ENCODE measurements at places on chromosomes 7 and 10.
A peak's percentile ranks its signal among the peaks of the same experiment; 100 is the strongest.

- no peak for DNase-seq
Measured at GRCh38 chr7:133535308-133535707, 282.4 kb downstream of the EXOC4 start.

DNA sequence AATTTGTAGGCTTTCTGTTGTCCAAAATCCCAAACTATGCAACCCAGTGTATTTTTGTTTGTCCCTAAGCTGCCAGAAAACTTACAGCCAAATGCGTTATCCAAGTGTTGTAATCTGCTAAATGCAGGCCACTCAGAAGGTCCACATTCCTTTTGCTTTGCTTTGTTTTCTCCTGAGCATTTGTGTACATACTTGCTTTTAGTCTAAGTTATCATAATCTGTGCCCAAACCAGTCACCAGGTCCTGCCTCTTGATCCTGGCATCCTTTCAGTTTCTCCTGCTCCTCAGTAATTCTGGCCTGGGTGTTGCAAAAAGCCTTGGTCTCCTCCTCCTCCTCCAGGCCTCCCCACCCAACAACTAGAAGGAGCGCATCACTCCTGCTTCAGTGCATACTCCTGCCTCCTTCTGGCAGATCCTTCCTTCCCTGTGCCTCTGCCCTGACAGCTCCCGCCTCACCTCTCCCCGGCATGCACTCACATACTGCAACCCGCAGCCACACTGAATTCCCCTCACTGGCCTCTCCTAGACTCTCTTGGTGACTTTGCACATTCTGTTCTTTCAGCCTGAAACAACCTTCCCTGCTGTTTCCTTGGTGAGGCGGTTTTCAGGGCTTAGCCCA lies 2.3 kb downstream of the DENND2A start:
- no peak for DNase-seq

- no peak for DNase-seq
Measured at GRCh38 chr7:24476227-24476626, 97.0 kb upstream of the PALS2 start.

- no peak for DNase-seq
Measured at GRCh38 chr7:650339-651031, 76.0 kb upstream of the DNAAF5 start.

GRCh38 chr10:62761115-62761514 lies 43.4 kb upstream of the ADO start:
- no peak for DNase-seq

GRCh38 chr7:150685219-150686029 lies at the start of gene GIMAP2:
Gene GIMAP2, plus strand, starts transcription at chr7:150685706. Its CDS starts 1,354 bp downstream, at chr7:150687060.
- DNase-seq, result no peak

GRCh38 chr10:97640868-97641811 lies 669 bp downstream of the PI4K2A start:
- DNase-seq, result peak; percentile 32

GRCh38 chr7:154985230-154985629 lies 17.7 kb downstream of the PAXIP1 start:
- no peak for DNase-seq

DNA sequence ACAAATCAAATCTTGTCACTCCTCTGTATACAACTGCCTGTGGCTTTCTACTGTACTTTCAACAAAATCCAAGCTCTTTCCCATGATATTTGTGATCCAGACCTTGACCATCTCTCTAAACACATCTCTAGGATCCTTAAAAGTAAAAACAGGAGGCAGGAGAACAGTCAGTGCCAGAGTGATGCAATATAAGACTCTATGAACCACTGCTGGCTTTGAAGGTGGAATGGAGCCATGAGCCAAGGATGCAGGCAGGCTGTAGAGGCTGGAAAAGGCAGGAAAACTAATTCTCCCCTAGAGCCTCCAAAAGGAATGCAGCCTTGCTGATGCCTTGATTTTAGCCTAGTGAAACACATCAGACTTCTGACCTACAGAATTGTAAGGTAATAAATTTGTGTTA lies 45.5 kb upstream of the LRRN3 start:
- no peak for DNase-seq

DNA sequence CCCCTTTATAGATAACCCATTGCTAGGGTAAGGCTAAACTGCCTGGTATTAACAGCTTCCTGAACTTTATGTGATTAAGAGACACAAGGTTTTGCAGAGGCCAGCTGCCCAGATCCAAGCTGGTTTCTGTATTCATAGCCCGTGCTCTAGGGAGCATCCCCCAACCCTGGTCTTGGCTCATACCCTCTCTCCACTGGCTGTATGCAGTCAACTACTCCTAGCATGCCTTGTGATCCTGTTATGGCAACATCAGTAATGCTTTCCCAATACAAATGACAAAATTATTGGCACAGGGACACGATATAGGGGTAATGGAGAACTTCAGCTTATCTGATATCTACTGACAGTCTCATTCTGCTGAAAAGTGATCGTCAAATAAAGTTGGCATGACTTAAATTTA lies 202.8 kb upstream of the MKLN1 start:
- DNase-seq, result no peak

GRCh38 chr10:77877441-77878344 lies 48.9 kb downstream of the DLG5 start:
- no peak for DNase-seq

DNA sequence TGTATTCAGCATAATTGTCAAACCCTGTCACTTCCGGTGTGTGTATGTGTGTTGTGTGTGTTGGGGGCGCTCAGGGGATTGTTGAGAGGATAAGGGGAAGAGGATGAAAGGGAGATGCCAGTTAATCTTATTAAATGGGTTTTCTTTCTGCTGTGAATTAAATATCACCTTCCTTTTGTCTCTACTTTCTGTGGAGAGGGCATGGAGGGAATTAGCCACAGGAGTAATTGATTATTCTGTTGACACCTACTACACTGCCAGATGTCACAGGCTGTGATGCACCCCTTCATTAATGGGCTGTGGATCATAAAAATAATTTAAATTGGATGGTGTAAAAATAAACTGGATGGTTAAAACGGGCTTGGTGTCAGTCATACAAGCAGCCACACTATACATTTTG lies 311.9 kb downstream of the MDFIC start:
- no peak for DNase-seq

DNA sequence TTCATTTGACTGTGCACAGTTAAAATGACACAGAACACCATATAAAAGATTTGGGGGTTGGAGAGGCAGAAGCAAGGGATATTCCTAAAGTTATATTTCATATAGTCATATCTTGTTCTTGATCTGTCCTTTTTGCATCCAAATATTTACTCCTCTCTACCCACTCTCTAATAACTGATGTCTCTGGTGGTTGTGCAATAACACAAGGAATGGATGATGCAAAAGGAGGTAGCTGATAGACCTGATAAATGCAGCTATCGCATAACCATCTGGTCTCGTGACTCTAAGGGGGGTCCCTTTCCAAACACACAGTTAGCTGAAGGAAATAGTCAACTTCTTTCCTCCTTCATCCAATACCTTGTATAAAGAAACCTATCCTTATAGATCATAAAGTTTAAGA lies 123.1 kb downstream of the POLR1F start:
- DNase-seq, result no peak

DNA sequence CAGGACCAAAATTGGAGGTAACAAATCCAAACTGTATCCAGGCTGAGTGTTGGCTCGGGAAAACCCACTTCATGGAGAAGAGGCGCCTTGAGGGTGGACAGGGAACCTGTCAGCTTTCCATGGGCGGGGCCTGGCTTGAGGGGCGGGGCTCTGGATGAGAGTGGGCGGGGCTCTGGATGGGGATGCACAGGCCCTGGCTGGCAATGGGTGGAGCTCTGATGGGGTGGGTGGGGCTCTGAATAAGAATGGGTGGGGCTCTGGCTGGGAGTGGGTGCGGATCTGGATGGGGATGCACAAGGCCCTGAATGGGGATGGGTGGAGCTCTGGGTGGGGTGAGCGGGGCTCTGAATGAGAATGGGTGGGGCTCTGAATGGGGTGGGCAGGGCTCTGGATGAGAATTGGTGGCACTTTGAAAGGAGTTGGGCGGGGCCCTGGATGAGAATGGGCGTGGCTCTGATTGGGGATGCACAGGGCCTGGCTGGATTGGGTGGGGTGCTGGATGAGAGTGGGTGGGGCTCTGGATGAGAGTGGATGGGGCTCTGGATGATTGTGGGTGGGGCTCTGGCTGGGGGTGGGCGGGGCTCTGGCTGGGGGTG lies 96.6 kb upstream of the NPTX2 start:
- no peak for DNase-seq

DNA sequence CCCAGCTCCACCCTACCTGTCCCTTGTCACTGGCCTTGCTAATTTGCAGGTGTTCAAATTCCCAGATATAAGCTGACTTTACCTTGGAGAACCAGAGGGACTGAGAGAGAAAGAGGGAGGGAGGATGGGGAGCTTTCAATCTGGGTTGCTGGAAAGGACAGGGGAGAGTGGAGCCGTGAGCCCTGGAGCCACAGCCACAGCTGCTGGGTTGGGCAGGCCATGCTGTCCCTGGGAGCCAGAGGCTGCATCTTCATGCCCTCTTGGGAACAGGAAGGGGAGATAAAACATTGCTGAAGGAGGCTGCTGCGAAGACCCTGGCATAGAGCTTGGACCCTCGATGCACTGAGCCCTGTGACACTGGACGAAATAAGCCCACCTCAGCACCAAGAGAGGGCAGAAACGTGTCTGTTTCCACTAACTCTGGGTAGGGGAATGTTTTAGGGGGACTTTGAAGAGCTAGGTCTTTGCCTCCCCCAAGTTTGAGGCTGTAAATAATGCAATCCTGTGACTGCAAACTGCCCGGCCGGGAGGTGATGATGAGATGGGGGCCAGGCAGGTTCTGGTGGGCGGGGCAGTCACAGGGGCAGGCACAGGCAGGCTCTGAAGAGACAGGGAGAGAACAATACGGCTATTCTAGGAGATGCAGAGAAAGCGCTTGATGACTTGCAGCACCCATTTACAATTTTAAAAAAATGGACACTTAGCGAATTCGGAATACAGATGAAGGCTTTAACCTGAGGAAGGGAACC lies 5.8 kb upstream of the JAKMIP3 start:
- DNase-seq, result no peak

- no peak for DNase-seq
Measured at GRCh38 chr7:1024331-1024841, 20.0 kb upstream of the GPR146 start.

GRCh38 chr10:129622736-129623135 lies 155.7 kb downstream of the MGMT start:
- no peak for DNase-seq

GRCh38 chr7:121447911-121448300 lies 51.8 kb upstream of the FAM3C start:
- DNase-seq, result no peak

- no peak for DNase-seq
Measured at GRCh38 chr10:116809483-116810119, 39.7 kb upstream of the ENO4 start.

GRCh38 chr7:131300572-131301466 lies 26.9 kb upstream of the MKLN1 start:
- no peak for DNase-seq

GRCh38 chr7:92504563-92504962 lies 23.8 kb downstream of the PEX1 start:
- no peak for DNase-seq

DNA sequence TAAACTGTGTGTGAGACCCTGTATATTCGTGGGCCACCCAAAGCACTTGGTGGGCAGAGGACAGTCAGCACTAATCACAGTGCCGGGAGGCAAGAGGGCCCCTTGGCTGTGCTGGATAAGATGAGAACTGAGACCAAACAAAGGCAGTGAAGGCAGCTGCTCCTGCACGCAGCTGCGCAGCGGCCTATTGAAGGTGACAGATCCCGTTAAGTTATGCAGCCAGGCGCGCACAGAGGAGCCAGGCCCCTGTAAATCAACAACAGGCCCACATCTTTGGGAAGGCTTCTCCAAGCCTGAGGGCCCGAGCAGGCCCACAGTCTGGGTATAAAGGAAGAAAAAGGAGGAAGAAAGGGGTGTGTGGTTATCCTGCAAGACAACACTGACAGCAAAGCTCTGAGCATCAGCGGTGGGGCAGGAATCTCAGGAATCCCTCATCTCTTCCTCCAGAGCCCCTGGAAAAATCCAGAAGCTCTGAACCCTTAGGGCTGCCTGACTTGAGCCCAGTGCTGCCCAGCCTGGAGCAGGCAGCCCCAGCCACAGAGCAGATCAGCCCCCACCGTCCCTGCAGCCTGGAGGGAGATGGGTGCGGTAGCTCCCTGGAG lies 154.2 kb downstream of the ARHGAP12 start:
- DNase-seq, result no peak

DNA sequence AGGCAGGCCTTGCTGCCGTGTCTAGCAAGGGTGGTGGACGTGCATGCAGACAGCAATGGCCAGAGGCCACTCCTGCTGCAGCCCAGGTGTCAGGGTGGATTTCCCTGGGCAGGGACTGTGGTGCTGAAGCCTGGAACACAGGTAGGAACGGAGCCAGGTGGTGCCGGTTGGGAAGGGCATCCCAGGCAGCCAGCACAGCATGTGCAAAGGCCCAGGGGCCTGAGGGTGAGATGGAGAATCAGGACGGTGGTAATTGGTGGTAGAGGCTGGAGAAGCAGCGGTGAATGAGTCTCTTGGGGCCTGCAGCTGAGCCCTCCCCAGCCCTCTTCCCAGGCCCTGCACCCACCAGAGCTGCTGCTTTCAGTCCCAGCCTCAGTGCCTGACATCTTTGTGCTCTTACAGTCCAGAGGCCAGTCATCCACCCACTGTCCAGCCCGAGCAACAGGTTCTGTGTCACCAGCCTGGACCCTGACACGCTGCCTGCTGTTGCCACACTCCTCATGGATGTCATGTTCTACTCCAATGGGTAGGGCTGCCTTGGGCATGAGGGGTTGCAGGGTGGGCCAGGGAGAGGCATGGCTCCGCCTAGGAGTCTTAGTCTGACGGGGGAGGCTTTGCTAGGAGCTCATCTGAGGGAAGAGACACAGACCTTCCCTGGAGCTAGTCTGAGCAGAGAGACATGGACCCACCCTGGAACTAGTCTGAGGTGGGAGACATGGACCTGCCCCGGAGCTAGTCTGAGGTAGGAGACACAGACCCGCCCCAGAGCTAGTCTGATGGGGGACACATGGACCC lies 54.3 kb downstream of the CASTOR2 start:
- DNase-seq, result no peak

DNA sequence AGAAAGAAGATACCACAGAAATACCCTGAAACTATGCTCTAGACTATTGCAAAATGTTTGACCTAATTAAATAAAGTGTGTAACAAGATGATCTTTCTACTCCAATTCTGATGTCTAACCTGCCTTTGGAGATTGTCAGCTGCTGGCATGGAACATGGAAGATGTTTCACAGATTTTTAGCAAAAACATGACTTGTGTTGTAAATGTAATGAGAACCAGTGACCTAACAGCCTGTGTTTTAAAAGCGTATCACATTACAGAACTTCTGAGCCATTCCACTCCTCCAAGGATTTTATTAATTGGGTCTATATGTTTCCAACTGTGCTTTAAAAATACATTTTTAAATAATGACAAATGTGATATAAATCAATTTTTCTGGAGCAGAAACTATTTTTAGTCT lies 526.3 kb upstream of the SEMA3D start:
- no peak for DNase-seq

DNA sequence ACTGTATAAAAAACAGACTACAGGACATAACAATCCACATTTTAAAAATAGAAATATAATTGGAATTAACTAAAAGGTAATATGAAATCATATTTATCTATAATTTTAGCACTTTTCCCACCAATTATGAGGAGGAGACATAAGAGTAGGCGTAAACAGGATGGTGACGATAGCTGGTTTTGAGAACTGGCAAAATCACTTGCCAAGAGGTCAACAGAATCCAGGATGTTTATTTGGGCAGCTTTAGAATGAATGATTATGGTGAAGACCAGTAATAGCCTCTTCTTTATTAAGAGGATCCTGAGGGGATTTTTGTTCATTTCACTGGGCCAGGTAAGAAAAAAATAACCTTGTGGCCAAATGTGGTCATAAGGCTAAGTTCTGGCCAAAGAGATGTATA lies 67.2 kb downstream of the TPK1 start:
- DNase-seq, result no peak

- no peak for DNase-seq
Measured at GRCh38 chr10:96666741-96667140, 53.6 kb downstream of the PIK3AP1 start.
